Aorta (tissue), 5 donors: ENCODE measurements at places on chromosomes 12 and 14. TPM values are rescaled to one million over a fixed set of nuclear protein-coding genes. Genes with fewer than 3 reads are reported as not detected.

DNA sequence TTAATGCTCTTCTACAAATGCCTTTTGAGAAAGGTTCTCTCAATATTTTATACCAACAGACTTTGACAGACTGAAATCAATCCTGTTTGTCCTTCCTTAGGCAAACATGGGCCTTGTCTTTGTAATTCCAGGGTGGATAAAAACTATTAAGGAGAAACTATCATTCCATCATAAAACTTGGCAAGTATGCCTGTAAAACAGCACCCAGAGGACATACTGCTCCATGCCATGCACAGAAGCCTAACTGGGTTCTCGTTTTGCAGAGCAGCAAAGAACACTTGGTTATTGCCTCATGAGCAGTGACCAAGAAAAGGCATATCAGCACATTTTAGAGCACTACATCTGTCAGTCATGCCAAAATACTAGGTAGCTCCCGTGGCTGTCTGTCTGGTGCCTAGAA is 33.8 kb upstream of the PTGDR start:
- DNase-seq = no peak

DNA sequence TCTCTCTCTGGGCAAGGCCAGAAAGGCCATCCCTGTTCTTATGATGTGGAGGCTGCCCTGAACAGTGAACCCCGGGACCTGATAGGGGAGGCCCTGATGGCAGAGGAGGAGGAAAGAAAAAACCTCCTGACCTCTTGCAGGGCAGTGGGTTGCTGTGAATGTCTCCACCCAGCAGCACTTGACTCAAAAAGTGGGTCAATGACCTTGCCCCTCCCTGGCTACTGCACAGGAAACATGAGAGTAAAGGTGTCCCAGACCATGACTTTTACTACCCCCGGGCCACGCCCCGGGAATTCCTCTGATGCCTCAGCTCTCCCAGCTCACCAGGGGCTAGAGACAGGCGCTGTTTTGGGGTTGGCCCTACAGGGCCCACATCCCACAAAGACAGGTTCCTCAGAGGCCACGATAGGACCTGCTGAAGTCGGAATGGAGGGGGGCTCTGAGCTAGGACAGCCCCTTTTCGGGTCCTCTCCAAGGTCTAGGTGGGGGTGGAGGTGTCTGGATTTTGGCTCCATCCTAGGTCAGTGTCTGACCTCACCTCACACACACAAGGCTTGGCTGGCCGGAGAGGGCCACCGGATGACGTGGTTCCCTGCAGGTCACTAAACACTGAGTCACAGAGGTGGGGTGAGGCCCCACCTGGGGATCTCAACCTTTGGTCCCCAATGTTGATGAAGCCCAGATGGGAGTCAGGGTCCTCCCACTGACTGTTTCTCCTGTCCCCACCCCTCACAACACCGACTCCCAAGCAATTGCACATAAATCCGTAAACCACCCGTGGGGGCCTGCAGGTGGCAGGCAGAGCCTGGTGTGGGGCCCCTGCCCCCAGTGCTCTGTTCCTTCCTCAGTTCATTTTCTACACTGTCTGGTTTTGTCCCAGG is 1.6 kb downstream of the RHOF start:
- DNase-seq = no peak

- DNase-seq = no peak
Measured at GRCh38 chr14:87084908-87085307, 908.1 kb downstream of the GALC start.

DNA sequence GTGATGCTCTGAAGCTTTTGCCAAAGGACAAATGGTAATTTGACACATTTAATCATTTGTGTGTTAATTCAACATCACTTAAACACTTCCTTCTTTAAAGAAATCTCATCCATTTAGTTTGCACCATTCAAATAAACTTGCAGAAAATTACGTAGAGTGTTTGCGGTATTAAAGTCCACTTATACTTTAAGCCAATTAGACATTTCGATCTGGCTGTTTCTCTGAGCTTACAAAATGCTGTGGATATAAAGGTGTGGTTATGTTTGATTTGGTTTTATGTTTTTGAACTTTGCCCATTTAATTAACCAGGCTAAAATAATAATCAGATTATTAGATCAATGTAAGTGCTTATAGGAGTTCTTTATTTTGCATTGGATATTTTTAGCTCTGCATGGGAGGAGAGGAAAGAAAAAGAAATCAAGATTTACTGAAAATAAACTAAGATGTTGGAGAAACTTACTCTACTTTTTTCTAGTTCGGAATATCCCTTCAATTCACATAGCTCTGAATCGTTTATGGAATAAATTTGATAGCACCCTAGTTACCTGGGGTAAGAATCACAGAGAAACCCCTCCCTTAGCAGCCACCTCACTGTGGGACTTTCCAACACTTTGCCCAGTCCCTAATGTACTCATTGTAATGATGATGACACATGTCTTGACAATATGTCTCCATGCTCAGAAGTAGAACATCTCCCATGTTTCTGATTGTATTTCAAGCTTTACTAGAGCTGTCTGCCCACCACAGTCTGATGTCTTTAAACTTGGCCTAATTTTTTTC is 268.0 kb downstream of the BTG1 start:
- DNase-seq = no peak

The PRB2 gene
- total RNA-seq = not detected

The SERPINA9 gene
- not detected for total RNA-seq

The KRT72 gene
- not detected for total RNA-seq

The FAM186B gene
- 0.30 TPM for total RNA-seq

DNA sequence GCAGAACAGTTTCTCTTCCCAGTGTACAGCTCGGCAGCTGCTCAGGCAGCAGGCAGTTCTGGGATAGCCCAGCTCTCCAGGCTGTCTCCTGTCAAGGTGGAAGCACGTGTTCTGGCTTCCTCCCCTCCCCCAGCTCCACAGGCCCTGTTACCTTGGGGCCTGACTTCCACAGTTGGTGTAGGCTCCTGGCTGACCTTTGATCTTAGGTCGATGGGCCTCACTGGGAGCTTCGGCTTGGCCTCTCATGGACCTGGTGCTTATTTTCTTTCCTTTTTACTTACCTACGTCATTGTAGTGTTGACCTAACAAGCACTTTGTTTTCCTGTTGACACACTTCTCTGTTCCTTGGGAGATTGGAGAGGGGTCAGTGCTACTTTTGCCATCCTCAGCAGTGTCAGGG is 17.0 kb downstream of the DLST start:
- no peak for DNase-seq

- no peak for DNase-seq
Measured at GRCh38 chr14:61551384-61551783, 143.9 kb upstream of the HIF1A start.

The KIF26A gene
- 8.3 TPM for total RNA-seq

DNA sequence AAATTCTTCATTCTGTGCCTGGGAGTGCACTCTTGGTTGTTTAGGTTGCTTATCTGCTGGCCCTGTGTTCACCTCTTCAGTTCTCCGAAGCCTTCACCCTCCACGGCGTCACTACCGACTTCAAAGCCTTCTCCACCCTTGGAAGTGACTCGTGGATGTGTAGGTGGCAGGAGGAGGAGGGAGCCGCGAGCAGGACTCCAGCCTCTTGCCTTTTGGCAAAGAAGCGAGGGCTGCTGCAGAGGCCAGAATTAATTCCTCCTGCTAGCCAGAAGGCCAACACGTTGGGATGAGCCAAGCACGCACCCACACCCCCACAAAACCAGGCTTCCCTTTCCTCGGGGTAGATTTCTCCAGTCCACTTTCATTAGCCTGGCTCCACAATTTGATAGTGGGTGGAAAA is 86.5 kb downstream of the TBX5 start:
- DNase-seq = no peak

DNA sequence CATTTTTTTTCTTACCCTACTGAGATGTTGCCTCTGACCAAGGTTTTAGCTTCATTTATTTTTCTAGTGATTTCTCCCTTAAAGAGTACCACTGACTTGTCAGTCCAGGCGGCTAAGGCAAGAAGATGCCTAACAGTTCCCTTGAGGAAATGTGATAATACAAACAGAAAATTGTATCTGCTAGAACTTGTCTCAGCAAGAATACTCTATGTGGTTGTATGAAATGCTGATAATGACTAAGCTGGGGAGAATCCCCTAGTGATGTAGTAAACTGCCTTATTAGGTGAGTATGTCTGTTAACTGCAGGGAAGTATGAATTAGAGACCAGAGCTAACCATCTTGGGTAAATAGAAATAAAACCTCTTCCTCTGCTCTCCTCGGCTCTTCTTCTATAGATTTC is 6.7 kb downstream of the C12orf54 start:
- no peak for DNase-seq

The SLC5A8 gene
- not detected for total RNA-seq

The AMHR2 gene
- total RNA-seq = not detected

The ABHD4 gene
- total RNA-seq = 44.8 TPM

The AICDA gene
- total RNA-seq = 0.39 TPM

The IGFBP6 gene
- 820 TPM for total RNA-seq

The GALNT6 gene
- 5.5 TPM for total RNA-seq

DNA sequence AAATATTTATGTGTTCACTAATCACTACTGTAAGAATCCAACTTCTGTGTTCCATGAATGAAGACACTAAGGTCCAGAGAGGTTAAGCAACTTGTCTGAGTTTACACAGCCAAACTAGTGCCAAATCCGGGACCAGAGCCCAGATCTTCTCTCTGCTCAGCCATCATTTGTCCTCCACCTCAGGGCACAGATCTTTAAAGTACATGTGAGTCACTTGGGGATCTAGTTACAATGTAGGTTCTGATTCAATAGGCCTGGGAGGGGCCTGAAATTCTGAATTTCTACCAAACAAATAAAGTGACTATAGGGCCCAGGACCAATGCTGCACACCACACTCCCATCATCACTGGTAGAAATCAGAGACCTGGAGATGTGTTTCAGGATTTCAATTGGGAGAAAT is 162.9 kb downstream of the GXYLT1 start:
- DNase-seq = no peak
